ENCODE measurements at places on chromosomes 6 and 20. TPM values are rescaled to one million over a fixed set of nuclear protein-coding genes. Genes with fewer than 3 reads are reported as not detected.

The CCM2L gene
- 13.8 TPM for total RNA-seq

The PLCB4 gene
- total RNA-seq: 17.7 TPM

The OR2B6 gene
- not detected for total RNA-seq

The HMGCLL1 gene
- total RNA-seq: 0.94 TPM

The FRK gene
- total RNA-seq: 25.0 TPM

The PROKR2 gene
- total RNA-seq: not detected

The PCK1 gene
- 29.7 TPM for total RNA-seq

The RHAG gene
- not detected for total RNA-seq

The TINAG gene
- total RNA-seq: 22.1 TPM

DNA sequence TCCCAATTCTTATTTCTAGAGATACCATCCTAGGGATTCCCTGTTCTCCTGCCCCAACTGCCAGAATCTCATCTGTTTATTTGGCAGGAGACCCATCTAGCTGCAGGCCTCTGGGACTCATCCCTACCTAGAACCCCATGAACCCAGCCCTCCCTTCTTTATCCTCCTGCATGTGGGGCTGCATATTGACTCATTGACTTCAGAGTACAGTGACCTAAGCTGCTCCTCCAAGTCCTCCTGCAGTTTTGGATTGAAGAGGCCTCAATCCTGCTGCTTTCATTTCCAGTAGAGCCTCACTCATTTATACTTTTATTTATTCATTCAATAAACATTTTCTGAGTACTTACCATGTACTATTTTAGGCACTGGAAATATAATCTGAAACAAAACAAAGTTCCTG is 11.6 kb downstream of the TMEM200A start:
- H3K36me3 ChIP-seq: no peaks in the 10 kb centered on the region
- DNase-seq: no peak
- no peak overlapping the region for H3K27ac ChIP-seq
- H3K4me3 ChIP-seq: no peak overlapping the region
- H3K27me3 ChIP-seq: no peaks in the 10 kb centered on the region

- H3K4me1 ChIP-seq: peaks cover 6% of the 10 kb centered on the region
- H3K4me3 ChIP-seq: no peak overlapping the region
- H3K27me3 ChIP-seq: no peaks in the 10 kb centered on the region
Measured at GRCh38 chr6:37059344-37060194, 54.1 kb downstream of the FGD2 start.

DNA sequence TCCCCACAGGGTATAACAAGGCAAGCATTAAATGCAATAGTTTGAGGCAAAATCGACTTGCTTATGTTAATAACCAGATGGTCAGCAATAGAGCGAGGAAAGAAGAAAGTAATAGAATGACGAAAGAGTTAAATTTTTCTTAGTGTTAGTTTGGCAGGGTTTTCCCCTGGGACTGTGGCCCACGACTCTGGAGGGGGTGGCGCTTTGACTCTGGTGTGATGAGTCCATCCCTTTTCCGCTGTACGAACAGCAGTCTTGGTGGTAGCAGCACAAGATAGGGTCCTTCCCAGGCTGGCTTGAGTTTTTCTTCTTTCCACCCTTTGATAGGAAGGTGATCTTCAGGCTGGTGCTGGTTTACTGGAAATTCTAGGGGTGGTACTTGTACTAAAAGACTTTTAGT is 69.2 kb upstream of the GMDS start:
- no peak overlapping the region for H3K4me3 ChIP-seq
- DNase-seq: no peak
- no peaks in the 10 kb centered on the region for H3K4me1 ChIP-seq
- H3K27ac ChIP-seq: no peak overlapping the region
- H3K36me3 ChIP-seq: no peaks in the 10 kb centered on the region
- no peaks in the 10 kb centered on the region for H3K27me3 ChIP-seq

DNA sequence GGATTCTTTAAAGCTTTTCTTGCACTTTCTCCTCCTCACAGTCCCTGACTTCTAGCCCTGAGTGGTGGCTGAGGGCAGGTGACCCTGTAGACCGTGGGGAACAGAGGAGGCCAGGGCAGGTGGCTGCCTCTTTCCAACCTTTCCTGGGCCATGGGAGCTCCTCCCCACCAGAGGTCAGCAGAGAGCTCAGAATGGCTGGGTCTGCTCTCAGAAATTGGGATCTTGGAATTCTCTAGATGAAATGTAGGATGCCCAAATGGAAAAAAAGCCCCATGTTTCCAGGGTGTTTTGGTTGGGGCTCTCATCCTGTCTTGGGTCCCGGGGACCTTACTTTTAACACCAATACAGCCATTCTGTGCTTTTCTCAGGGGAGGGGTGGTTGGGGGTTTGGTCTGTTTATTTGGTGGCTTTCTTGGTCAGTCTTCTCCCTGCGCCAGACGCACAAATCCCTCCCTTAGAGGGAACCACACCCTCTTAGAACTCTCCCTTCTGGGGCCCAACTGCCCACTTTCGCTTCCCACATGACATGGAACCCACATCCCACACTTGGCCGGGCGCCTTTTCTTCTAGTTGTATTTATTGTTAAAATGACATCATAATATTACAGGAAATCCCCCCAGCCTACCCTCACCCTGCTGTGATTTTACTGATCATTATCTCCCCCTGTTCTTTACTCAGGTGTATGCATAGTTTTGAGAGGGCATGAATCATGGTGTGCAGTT is 17.9 kb downstream of the GNAS start:
- H3K4me1 ChIP-seq: no peaks in the 10 kb centered on the region
- H3K27me3 ChIP-seq: no peaks in the 10 kb centered on the region
- H3K27ac ChIP-seq: no peak overlapping the region
- H3K4me3 ChIP-seq: no peak overlapping the region
- H3K36me3 ChIP-seq: no peaks in the 10 kb centered on the region

GRCh38 chr6:143074101-143074500 is 13.4 kb downstream of the AIG1 start:
- H3K4me3 ChIP-seq: no peak overlapping the region
- no peaks in the 10 kb centered on the region for H3K36me3 ChIP-seq
- no peaks in the 10 kb centered on the region for H3K27me3 ChIP-seq
- H3K4me1 ChIP-seq: no peaks in the 10 kb centered on the region
- DNase-seq: no peak
- no peak overlapping the region for H3K27ac ChIP-seq

DNA sequence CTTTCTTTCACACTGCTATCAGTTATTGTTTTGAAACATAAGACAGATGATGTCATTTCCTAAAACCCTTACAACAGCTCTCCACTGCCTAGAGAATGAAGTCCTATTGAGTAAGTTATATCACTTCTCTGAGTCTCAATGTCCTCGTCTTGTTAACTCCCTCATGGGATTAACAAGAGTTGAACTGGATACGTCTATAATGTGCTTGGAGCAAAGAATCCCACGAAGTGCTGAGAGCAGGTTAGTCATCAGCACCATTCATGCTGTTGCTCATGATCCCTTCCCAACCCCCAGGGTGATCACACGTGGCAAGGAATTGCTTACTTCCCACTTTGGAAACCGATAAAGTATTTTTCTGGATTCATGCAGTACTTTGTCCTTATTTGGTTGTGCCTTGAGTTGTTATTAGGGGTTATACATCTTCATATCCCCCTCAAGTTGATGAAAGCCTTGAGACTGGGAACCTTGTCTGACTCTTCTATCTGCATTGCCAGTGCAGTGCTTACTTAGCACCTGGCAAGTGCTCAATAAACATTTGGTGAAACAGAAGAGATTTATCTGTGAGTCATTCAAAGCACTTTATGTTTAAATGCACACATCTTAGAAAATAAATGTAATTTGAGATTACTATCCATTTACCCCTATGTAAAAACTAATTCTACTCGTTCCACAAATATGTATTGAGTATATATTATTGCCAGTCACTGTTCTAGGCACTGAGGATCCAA is 487.5 kb downstream of the EPM2A start:
- H3K27ac ChIP-seq: no peak overlapping the region
- no peaks in the 10 kb centered on the region for H3K36me3 ChIP-seq
- H3K27me3 ChIP-seq: no peaks in the 10 kb centered on the region
- H3K4me1 ChIP-seq: no peaks in the 10 kb centered on the region
- no peak for DNase-seq

DNA sequence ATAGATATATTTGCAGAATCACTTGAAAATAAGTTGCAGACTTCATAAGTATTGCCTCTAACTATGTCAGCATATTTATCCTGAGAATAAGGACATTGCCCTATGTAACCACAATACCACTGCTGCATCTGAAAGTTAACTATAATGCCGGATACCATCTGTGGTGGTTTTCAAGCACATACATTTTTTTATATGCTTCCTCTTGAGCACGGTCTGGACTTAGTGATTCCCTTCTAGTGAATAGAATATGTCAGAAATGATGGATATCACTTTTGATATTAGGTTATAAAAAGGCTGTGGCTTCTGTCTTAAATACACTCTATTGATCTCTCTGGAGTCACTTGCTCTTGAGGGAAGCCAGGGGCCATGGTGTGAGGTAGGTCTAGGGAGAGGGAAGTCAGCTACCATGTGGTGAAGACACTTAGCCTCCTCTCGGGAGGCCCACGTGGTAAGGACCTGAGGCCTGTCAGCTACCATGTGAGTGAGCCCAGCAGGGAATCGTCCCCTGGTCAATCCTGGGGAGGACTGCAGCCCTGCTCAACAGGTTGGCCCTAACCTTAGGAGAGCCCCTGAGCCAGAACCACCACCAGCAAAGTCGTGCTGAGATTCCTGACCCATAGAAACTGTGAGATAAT is 57.5 kb downstream of the CCDC170 start:
- no peaks in the 10 kb centered on the region for H3K36me3 ChIP-seq
- H3K4me1 ChIP-seq: no peaks in the 10 kb centered on the region
- no peaks in the 10 kb centered on the region for H3K27me3 ChIP-seq
- H3K27ac ChIP-seq: no peak overlapping the region

GRCh38 chr20:45010399-45010828 is 44.1 kb downstream of the STK4 start:
- no peak overlapping the region for H3K27ac ChIP-seq
- H3K4me3 ChIP-seq: no peak overlapping the region
- H3K36me3 ChIP-seq: peaks cover 4% of the 10 kb centered on the region
- H3K27me3 ChIP-seq: no peaks in the 10 kb centered on the region
- H3K4me1 ChIP-seq: no peaks in the 10 kb centered on the region
- no peak for DNase-seq

DNA sequence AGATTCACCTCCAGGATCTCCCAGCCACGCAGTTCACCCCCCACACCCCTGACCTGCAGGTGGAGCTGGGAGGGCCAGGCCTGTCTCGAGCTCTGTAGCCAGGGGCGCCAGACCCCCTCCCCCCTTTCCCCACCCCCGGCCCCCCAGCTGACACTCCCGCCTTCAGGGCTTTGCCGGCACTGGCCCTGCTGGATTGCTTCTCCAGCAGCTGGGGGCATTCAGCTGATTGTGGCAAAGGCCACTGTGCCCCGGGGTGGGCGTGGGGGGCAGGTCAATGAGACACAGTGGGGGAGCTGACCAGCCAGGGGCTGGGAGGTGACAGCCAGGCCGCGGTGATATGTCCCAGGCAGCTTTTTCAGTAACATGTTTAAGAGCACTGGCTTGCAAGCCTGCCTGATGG is 22.2 kb downstream of the ZBP1 start:
- H3K4me1 ChIP-seq: no peaks in the 10 kb centered on the region
- H3K27ac ChIP-seq: no peak overlapping the region
- no peaks in the 10 kb centered on the region for H3K36me3 ChIP-seq
- DNase-seq: no peak
- H3K4me3 ChIP-seq: no peak overlapping the region
- no peaks in the 10 kb centered on the region for H3K27me3 ChIP-seq

DNA sequence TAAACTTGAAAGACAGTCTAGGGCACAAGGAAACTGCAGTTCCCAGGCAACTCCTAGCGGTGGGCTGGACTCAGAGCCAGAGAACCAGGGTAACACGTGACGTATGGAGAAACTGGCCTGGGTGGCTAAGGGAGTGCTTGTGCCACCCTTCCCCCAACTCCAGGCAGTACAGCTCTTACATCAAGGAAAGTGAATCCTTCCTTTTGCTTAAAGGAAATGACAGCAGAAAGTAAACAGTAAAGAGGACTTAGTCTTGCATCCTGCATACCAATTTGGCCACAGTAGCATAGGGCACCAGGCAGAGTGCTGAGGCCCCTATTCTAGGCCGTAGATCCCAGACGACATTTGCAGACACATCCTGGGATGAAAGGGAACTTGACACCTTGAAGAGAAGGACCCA is 322.8 kb downstream of the CD109 start:
- no peaks in the 10 kb centered on the region for H3K36me3 ChIP-seq
- no peaks in the 10 kb centered on the region for H3K4me1 ChIP-seq
- no peak for DNase-seq
- no peaks in the 10 kb centered on the region for H3K27me3 ChIP-seq

DNA sequence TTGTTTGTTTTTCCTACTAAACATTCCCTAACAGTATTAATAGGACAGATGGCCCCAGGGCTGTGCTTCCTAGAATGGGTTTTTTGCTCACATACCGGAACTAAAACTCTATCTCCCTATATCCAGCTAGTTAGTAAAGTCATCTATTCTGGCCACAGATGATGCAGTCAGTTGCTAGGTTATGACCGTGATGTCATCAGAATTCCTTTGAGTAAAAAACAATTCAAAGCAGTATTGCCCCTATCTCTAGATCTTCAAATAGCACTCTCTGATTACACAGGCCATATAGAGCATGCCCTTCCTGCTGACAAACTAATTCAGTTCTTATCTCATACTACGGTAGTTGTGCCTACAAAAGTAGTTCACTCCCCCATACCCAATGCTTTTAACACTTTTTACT is 17.9 kb upstream of the ZNF451 start:
- no peak overlapping the region for H3K4me3 ChIP-seq
- DNase-seq: no peak
- H3K4me1 ChIP-seq: no peaks in the 10 kb centered on the region
- H3K27me3 ChIP-seq: no peaks in the 10 kb centered on the region

GRCh38 chr6:112365952-112366351 is 18.8 kb downstream of the RFPL4B start:
- H3K4me3 ChIP-seq: no peak overlapping the region
- no peaks in the 10 kb centered on the region for H3K27me3 ChIP-seq
- no peaks in the 10 kb centered on the region for H3K4me1 ChIP-seq
- H3K36me3 ChIP-seq: no peaks in the 10 kb centered on the region

- peaks cover 3% of the 10 kb centered on the region for H3K4me1 ChIP-seq
- DNase-seq: peak; percentile 92
- H3K27ac ChIP-seq: peak overlapping the region; percentile 97
- peaks cover 4% of the 10 kb centered on the region for H3K36me3 ChIP-seq
Measured at GRCh38 chr6:134176264-134176975, 124.0 kb upstream of the SLC2A12 start.

DNA sequence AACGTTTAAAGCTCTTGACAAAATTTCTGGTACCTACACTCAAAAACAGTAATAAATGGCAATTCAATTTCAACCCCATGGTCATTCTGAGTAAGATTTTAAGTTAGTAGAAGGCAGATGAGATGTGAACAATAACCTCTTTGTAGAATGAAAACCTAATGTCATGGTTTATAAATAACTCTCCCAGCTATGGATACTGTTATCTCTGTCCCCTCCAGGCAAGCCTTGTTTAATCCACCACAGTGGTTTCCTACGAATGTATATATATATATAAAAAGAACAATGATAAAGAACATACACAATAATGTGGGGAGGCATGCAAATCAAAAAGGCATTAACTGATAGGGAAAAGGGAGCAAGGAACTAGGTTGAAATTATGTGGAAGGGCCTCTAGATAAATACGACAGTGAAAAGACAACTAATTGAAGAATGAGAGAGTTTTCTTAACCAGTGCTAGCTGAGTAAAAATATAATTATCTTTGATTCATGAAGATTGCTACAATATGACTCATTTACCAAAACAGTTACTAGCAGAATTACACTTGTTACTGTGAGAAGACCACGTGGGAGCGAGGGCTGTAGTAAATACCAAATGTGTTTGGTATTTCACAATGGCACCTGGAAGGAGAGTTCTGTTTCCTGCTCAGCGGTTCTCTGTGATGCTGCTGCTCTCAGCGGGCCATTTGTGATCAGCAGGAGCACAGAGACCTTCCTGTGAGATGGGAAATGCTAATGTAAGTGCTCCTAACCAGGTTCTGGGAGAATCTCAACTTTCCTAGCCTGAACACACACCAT is 173.7 kb downstream of the MBOAT1 start:
- no peaks in the 10 kb centered on the region for H3K4me1 ChIP-seq
- no peak overlapping the region for H3K4me3 ChIP-seq
- H3K27me3 ChIP-seq: no peaks in the 10 kb centered on the region
- H3K27ac ChIP-seq: no peak overlapping the region
- no peak for DNase-seq

Measured in kidney (tissue), 22 donors.